ENCODE measurements at places on chromosomes 2 and 18.
A peak's percentile ranks its signal among the peaks of the same experiment; 100 is the strongest.

GRCh38 chr2:168767258-168767657 lies 35.2 kb upstream of the NOSTRIN start:
- no peak for DNase-seq

GRCh38 chr2:134253804-134254203 lies at the start of gene MGAT5:
Gene MGAT5, plus strand, starts transcription at chr2:134254072. Its CDS starts 332 bp downstream, at chr2:134254404.
- no peak for DNase-seq

DNA sequence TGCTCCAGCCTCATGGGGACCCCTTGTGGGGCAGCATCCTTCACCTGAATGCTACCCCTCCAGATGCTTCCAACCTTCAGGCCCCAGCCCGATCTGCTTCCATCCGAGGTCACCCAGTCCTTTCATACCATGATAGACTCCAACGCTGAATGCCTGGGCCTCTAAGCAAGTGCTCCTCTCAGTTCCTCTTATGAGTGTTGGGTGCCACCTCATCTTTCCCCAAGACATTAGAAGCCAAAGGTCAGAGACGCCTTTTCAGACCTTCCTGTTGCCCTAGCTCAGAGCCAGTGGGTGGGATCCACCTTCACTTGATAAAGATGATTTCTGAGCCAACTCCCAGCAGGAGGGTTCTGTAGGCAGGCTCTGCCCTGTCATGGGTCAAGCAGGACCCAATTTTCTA lies 174.5 kb upstream of the MGAT5 start:
- no peak for DNase-seq

DNA sequence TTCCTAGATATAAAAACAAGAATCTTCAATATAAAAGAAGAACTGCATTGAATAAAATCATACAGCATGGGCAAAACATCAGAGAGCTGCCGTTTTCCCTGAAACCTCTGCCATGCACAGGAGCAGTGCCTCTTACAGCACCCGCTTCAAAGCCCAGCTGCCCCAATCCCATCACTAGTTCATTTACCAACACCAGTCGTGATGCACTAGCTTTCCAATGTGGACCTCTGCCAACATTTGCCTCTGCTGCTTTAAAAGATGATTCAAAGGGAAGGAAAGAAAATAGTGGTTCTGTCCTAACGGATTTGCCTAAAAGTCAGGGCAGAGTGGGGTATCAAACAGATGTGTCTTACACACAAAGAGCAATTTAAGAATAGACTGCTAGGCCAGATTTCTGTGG lies 43.4 kb upstream of the AP1S3 start:
- peak; percentile 22 for DNase-seq

GRCh38 chr2:8545695-8546611 lies 135.9 kb upstream of the ID2 start:
- DNase-seq = no peak

GRCh38 chr2:219911541-219911940 lies 284.1 kb downstream of the SLC4A3 start:
- DNase-seq = no peak

GRCh38 chr2:106638043-106638442 lies 150.9 kb downstream of the CD8B2 start:
- DNase-seq = no peak

DNA sequence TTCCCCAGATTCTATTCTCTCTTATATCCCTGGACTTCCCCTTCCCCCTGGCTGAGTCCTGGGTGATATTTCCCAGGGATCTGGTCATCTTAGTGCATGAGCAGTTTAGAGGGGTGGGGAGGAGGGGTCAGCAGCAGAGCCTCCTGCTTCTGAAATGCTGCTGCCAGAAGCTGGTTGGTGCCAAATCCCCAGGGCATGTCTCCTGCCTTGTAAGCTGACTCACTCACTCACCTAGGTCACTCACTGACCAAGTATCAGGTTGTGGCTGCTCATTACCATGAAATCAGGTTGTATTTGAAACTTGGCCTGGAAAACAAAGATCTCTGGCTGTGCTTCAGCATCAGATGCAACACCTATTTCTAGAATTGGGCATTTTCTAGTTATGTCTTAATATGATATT lies 14.3 kb downstream of the GPR39 start:
- no peak for DNase-seq

DNA sequence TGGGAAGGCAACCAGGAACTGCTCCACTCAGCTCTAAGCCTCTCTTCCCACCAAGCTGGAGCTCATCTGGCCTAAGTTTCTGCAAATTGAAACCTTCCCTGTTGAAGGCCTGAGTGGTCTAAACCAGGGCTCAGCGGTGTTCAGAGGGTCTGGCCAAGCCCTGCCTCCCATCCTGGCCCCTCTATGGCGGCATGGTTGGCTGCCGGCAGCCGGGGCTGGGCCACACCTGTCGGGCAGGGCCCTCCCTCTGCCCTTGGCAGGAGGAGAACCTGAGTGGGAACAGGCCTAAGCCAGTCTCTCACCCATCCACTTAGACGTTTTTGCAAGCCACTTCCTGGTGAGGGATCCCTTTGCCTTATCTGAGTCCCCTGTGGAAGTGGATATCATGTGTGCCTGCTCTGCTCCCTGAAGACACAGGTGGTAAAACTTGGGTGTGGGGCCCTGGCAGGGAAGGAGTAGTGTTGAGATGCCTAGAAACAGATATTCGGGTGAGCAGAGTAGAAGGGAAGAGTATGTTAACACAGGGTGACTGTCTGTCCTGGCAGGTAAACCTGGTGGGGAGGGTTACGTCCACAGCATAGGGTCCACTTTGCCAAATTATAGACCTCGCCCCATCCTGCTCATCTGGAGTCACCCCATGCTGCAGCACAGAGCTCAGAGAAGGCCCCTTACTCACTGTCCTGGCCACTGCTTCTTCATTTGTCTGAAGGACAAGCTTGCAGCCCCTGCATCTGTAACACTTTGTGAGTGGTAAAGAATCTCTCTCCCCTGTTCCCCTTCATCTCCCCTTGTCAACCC lies 63.0 kb upstream of the SIX2 start:
- DNase-seq = no peak

DNA sequence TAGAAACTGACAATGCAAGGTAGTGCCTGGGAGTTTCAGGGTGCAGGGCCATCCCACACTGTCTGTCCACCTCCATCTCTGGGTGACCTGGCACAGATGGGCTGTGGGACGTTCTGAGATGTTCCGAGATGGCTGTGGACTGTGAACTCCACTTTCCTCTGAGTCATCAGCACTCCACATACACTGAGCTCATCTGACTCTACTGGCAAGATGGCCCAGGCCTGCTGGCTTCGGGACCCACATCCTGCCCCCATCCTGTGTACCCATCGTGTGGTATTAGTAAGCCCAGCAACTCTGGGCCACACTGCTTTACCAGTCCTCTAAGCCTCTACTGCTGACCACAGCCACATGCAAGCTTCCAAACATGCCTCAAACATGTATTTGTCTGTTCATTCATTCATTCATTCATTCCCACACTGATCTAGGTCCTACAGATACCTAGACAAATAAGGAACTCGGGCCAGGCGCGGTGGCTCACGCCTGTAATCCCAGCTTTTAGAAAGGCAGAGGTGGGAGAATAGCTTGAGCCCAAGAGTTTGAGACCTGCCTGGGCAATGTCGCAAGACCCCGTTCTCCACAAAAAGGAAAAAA lies 124.8 kb upstream of the CXCR4 start:
- no peak for DNase-seq

DNA sequence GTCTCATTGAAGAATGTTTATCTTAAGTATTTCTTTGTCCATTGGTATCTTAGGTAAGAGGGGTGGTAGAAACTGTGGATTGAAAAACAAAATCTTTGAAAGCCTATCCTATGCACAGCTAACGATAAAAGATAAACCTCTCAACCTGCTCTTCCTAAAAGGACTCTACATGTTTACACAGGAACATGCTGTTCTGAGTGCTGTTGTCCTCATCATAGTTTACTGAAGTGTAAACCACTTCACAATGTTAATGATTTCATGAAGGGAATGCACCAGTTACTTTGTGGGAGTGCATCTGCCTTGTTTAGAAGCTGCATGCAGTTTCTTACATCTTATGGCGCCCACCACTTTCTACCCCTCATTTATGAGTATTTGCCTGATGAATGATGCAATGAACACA lies 1.2 kb downstream of the ACMSD start:
- DNase-seq = no peak

DNA sequence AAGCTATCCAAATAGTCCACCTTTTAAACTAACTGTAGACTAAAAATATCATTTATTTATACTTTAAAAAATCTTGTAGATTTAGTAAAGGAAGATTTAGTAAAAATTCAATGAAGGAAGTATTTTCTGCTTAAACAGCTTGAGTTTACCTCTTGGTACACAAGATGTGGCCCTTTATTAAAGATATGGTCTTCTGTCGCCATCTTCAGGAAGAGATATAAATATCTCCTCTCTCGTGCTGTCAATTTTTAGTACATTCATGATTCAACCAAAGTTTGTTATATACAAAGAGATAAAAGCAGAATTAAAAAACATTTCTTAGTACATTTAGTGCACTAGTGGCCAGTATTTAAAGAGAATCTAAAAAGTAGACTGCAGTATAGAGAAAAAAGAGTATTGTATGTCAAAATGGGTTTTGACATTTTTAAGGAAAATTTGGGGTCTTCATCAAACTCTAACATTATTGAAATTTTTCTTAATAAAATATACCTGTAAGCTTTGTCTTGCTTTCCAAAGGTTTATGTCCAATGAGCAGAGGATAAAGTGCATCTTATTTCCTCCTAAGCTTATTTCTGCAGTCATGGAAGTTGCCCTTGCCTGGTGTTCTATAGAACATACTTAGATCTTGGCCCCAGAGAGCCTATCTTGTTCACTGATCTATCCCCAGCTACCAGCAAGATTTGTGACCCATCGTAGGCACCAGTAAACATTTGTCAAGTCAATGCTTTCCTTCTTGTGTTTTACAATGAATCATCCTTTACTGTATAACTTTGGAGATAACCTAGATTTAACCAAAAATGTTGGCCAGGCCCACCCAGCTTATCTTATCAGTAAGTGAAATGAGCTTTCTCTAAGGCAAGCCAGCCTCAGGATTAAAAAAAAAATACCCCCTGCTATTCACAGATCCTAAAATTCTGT lies 18.5 kb upstream of the EML6 start:
- peak; percentile 30 for DNase-seq

DNA sequence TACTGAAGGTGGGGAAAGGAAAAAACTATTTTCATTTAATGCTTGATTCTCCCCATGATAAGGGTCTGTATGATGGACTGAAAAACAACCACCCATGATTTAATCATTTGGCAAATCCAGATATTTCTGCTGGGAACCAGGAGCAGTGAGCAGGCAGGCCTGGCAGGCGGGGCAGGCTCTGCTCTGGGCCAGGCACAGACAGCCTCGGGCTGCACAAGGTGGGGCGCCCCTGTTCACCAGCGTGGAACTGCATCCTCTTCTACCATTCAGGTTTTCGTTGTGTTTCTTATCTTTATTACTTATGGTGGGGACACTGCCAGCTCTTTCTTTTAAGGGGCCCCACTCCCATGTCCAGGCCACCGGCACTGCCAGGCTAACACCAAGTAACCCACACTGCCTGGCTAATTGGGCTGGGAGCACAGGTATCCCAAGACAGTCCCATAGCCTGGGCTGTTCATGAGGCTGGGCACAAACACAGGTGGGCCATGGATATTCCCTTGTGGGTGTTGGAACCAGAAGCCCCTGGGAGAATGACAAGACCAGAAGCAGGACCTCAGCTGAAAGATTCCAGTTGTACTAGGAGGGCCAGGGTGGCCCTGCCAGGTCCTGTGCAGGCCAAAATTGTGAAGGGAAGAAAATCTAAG lies 57.1 kb upstream of the RALBP1 start:
- no peak for DNase-seq

GRCh38 chr2:37886745-37887144 lies 38.3 kb upstream of the RMDN2 start:
- DNase-seq = no peak

DNA sequence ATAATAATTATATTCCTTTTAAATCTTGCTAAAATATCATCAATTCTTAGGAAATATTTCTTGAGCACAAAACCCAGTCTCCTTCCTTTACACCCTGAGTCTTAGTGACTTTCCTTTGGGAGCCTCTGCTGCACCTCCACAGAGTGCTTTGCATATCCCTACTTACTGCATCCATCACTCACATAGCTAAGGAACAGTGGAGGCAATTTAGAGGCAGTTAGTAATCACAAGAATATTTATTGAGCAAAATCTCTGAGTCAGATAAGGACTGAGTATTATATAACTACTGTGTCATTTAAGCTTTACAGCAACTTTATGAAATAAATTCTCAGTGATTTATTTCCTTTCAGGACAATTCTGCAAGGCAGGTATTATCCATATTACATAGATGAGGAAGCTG lies 327.7 kb downstream of the TMX3 start:
- DNase-seq = no peak

GRCh38 chr2:197088694-197089093 lies 162.2 kb upstream of the PGAP1 start:
- DNase-seq = no peak

DNA sequence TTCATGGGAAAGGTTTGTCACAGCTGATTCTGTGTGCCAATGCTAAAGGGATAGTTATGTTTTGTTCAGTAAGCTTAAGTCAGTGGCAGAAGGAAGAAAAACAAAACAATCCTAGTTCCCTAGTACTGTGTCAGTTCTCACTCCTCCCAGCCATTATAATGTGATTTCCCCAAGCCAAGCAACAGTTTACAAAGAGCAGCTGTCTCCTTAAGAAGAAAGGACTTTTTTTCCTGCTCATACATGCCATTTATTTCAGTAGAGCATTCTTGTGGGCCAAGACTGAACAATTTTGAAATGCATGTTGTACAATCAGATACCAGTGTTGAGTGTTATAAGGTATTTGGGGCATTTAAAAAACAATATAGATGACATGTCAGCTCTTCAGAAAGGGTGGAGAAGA lies 52.1 kb downstream of the NEMP2 start:
- no peak for DNase-seq

- DNase-seq = no peak
Observed at GRCh38 chr2:119645173-119645855, 33.7 kb upstream of the TMEM177 start.

DNA sequence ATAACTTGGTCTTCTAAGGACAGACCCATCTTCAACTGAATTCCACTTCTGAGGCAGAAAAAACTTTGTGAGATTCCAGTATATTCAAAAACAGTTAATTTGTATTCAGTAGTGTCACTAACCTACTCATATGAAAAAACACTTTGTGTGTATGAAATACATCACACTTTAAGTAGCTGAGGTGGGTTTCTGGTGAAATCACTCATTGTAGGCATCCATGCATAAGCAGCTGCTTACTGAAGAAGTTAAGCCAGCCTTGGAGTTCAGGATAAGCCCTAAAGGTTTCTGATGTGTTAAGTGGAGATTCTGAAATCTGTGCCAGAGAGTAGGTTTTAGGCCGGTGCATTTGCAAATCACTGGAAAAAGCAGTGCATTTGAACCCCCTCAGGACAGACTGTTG lies 128.2 kb downstream of the BCL2 start:
- no peak for DNase-seq
